Eye (tissue), 1 donor: ENCODE measurements at places on chromosomes 3 and 15.
A peak's percentile ranks its signal among the peaks of the same experiment; 100 is the strongest.

- no peak for DNase-seq
Measured at GRCh38 chr15:25643120-25643519, 204.3 kb upstream of the UBE3A start.

DNA sequence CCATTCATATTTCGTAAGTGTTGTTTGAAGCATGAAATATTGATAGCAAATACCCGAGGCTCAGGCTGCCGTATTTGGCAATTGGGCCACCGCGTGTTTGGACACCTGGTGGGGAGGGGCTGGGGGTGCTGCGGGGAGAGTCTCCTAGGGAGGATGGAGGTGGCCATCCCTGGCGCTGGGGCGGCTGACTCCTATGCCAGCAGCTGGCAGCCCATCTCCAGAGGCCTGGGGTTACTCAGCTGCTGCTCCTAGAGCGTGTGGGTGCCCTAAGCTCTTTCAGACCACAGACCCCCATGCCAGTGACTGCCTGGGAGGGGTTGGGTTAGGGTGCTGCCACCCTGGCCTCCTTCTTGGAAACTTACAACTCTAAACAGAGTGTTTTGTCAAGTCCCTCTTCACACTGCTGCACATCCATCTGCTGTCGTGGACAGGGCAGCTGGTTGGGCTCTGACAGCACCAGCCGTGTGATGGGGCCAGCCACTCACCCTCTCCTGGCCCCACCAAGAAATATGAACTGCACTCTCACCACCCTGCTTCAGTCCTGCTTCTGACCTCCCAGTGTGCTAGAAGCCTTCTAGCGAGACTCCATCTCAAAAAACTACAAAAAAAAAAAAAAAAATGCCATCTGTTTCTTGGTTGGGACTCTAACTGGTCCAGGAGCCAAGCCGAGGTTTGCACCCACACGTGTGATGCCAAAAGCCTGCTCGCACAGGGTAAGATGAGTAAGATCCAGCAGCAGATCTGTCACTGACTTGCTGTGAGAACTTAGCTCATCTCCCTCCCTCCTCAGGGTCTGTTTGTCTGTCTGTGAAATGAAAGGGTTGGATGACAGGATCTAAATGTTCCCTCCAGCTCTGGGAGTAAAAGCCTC, 156.2 kb downstream of the MEGF11 start:
- DNase-seq: peak; percentile 27

- DNase-seq: no peak
Measured at GRCh38 chr3:98433764-98434163, 29.2 kb upstream of the OR5K1 start.

- DNase-seq: no peak
Measured at GRCh38 chr3:175741951-175742350, 882.8 kb downstream of the NAALADL2 start.

DNA sequence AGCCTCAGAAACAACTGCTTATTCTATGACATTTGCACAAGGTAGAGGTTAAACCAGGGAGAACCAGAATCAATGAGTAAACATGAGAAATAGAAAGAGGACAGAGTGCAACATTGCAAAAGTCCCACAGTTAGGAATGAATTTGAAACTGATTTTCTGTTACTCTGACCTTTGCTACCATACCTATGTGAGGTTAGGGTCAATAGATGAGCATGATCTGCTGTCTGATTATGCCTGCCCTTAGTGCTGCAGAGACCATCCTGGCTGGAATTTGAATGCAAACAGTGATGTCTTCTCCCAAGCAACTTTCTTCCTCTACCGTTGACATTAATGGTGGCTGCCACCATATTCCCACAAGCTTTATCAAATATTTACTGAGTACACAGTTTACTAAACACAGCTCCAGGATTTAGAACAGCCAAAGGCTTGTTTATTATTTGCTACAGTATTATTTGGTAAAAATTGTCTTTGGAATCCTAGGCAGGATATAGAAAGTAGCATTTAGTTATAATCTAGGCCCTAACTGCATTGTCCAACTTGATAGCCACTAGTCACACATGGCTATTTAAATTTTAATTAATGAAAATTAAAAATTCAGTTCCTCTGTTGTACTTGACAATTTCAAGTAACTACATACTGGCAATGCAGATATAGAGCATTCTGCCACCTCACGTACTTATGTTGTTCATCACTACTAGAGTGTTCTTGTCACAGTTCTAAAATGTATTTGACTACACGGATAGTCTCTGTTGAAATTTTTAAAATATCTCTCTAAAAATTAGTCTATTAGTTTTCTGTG, 8.9 kb upstream of the CLDN1 start:
- DNase-seq: no peak

GRCh38 chr3:71537211-71537611, 46.3 kb downstream of the FOXP1 start:
- DNase-seq: peak; percentile 46
